Cardiac muscle cell (in vitro differentiated cells and primary cell): ENCODE measurements at places on chromosomes 3 and 15.

DNA sequence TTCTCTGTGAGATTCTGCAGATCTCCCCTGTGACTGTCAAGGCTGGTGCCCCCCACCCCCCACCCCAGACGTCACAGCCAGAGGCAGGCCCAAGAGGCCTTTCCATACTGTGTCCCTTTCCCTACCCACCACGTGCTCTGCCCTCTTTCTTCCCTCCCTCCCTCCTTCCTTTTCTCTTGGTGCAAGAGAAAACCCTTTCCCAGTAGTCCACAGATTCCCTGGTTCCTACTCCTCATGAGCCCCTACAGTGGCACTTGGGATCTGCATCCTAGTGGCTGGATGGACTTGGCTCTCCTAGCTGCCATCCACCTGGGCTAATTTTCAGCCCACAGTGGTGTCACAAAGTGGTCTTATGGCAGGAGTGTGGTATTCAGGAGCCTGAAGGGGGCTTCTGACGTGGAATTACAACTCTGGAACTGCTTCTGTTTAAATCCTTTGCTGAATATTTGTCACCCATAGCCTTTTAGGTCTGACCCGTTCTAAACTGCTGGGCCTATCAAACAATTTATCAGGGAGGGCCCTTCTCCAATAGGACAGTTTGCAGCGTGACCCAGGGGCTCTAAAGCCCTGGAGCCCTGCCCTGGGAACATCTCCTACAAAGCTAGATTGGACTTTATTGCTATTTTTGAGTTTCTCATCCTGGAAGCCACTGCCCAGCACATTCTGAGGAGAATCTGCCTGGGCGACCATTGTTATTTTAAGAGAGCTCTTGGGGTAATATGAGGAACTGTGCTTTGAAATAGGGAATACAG is 35.3 kb downstream of the KLF13 start:
- peak overlapping the region; percentile 82 for H3K27ac ChIP-seq
- DNase-seq, result peak; percentile 73
- H3K4me1 ChIP-seq, result peaks cover 87% of the 10 kb centered on the region
- H3K27me3 ChIP-seq, result no peaks in the 10 kb centered on the region
- H3K4me3 ChIP-seq, result no peak overlapping the region

DNA sequence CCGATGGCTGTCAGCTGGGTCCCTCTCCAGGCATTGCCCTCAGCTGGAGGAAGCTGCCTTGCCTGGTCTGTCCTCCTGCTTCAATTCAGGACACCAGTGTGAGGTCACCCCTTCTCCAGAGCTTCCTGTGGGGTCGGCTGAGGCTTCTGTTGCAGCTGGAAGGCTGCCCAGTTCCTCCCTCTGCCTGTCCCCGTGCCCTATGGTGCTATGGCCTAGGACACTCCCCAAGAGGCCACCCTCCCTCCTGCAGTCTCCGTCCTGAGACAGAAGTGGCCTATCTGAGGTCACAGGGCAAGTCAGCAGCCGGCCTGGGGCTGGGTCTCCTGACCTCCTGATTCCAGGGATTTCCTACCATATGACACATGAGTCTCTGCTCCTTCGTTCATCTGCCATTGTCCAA is 57.9 kb downstream of the RASGRF1 start:
- H3K36me3 ChIP-seq, result no peaks in the 10 kb centered on the region
- DNase-seq, result no peak
- no peaks in the 10 kb centered on the region for H3K27me3 ChIP-seq
- no peak overlapping the region for H3K4me3 ChIP-seq
- no peak overlapping the region for H3K27ac ChIP-seq

GRCh38 chr15:80742081-80742480 is 37.1 kb upstream of the CEMIP start:
- no peaks in the 10 kb centered on the region for H3K4me1 ChIP-seq
- no peak for DNase-seq
- no peaks in the 10 kb centered on the region for H3K27me3 ChIP-seq
- H3K4me3 ChIP-seq, result no peak overlapping the region
- no peaks in the 10 kb centered on the region for H3K36me3 ChIP-seq

DNA sequence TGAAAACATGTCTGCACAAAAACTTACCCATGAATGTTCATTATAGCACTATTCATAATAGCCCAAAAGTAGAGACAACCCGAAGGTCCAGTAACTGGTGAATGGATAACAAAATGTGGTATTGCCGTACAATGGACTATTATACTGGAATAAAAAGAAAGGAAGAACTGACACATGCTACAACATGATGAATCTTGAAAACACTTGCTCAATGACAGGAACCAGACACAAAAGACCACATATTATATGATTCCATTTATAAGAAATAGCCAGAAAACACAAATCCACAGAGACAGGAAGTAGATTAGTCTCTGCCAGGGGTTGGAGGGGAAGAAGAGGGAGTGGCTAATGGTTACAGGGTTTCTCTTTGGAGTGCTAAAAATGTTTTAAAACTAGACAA is 18.3 kb downstream of the SHC4 start:
- H3K36me3 ChIP-seq, result no peaks in the 10 kb centered on the region
- H3K27ac ChIP-seq, result no peak overlapping the region
- DNase-seq, result no peak
- H3K4me1 ChIP-seq, result peaks cover 9% of the 10 kb centered on the region

- no peaks in the 10 kb centered on the region for H3K27me3 ChIP-seq
- H3K27ac ChIP-seq, result no peak overlapping the region
- H3K4me3 ChIP-seq, result no peak overlapping the region
- H3K36me3 ChIP-seq, result no peaks in the 10 kb centered on the region
- no peak for DNase-seq
- peaks cover 5% of the 10 kb centered on the region for H3K4me1 ChIP-seq
These were observed 176.1 kb downstream of the MINAR1 start for GRCh38 chr15:79608066-79608864.

GRCh38 chr3:38823722-38824121 is 7.7 kb upstream of the SCN10A start:
- no peaks in the 10 kb centered on the region for H3K4me1 ChIP-seq
- no peak overlapping the region for H3K27ac ChIP-seq
- H3K4me3 ChIP-seq, result no peak overlapping the region
- no peak for DNase-seq

DNA sequence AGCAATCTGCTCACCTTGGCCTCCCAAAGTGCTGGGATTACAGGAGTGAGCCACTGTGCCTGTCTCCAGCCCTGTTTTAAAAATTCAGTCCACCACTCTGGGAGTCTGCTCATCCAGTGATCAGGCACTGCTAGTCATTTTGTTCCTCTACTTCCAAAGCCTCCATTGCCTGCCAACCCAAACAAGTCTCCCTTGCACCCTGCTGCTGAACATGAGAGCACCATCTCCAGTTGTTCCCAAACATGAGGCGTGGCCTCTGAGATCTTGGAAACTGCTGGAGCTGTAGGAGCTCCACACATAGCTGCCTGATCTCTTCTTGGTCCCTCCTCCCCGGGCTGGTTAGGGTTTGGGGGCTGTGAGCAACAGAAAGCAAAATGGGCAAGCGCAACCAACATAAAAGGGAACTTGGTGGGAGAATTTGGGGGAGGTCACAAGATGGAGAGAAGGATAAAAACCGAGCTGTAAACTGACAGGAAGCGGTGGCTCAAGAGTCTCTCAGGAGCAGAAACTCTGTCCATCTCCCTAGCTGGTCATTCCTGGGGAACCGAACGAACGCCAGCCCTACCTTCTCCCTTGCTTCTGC is 49.6 kb upstream of the TLE3 start:
- peaks cover 35% of the 10 kb centered on the region for H3K27me3 ChIP-seq
- DNase-seq, result no peak
- peaks cover 5% of the 10 kb centered on the region for H3K4me1 ChIP-seq
- no peak overlapping the region for H3K4me3 ChIP-seq

- no peak overlapping the region for H3K4me3 ChIP-seq
- no peak overlapping the region for H3K27ac ChIP-seq
- no peaks in the 10 kb centered on the region for H3K27me3 ChIP-seq
- H3K4me1 ChIP-seq, result no peaks in the 10 kb centered on the region
- no peaks in the 10 kb centered on the region for H3K36me3 ChIP-seq
- no peak for DNase-seq
These were observed 9.1 kb upstream of the SCG3 start for GRCh38 chr15:51672155-51672687.

DNA sequence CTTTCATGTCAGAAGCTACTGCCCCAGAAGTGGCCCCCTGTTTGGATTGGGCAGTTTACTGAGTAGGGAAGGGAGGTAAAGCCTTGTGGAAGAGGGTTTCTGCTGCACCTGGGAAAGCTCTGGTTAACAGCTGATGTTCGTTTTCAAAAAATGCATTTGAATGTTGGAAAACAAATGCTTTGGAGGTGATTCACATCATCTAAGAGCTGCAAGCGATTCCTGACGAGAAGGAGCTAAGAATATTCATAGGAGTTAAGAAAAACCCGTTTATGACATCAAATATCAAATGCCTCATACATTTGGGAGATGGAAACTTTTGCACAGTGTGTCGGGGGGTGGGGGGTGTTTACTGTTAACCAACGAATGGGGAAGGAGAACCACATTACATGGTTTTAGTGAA is 183.8 kb upstream of the NR2F2 start:
- H3K27me3 ChIP-seq, result no peaks in the 10 kb centered on the region
- H3K27ac ChIP-seq, result no peak overlapping the region
- no peak for DNase-seq
- H3K36me3 ChIP-seq, result no peaks in the 10 kb centered on the region
- no peaks in the 10 kb centered on the region for H3K4me1 ChIP-seq

GRCh38 chr3:67016522-67017080 is 18.5 kb downstream of the KBTBD8 start:
- no peaks in the 10 kb centered on the region for H3K36me3 ChIP-seq
- no peak for DNase-seq
- peaks cover 67% of the 10 kb centered on the region for H3K4me1 ChIP-seq
- no peak overlapping the region for H3K4me3 ChIP-seq
- peak overlapping the region; percentile 82 for H3K27ac ChIP-seq

- no peak overlapping the region for H3K27ac ChIP-seq
- no peak overlapping the region for H3K4me3 ChIP-seq
- H3K27me3 ChIP-seq, result no peaks in the 10 kb centered on the region
- no peak for DNase-seq
These were observed 158.1 kb downstream of the SSR3 start for GRCh38 chr3:156396851-156397250.

DNA sequence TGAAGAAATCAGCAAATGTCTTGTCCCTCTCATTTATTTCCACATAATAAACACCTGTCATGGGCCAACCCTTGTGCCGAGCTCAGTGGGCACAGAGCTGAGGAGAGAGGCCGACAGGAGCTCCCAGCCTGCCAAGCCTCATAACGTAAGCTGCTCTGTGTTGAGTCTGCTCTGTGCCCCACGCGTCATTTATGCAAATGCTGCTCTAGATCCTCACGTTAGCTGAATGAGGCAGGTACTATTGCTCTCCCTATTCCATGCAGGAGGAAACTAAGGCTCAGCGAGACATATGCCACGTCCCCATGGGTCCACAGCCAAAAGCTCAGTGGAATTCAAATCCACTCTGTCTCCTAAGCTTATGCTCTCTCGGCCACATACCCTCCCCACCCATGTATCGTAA is 41.5 kb downstream of the EFCAB12 start:
- no peak overlapping the region for H3K4me3 ChIP-seq
- H3K36me3 ChIP-seq, result peaks cover 15% of the 10 kb centered on the region
- no peak for DNase-seq
- no peak overlapping the region for H3K27ac ChIP-seq

- no peaks in the 10 kb centered on the region for H3K4me1 ChIP-seq
- no peak for DNase-seq
- no peaks in the 10 kb centered on the region for H3K36me3 ChIP-seq
- no peak overlapping the region for H3K27ac ChIP-seq
- H3K27me3 ChIP-seq, result no peaks in the 10 kb centered on the region
- H3K4me3 ChIP-seq, result no peak overlapping the region
These were observed 61.3 kb downstream of the FBN1 start for GRCh38 chr15:48584090-48584811.

DNA sequence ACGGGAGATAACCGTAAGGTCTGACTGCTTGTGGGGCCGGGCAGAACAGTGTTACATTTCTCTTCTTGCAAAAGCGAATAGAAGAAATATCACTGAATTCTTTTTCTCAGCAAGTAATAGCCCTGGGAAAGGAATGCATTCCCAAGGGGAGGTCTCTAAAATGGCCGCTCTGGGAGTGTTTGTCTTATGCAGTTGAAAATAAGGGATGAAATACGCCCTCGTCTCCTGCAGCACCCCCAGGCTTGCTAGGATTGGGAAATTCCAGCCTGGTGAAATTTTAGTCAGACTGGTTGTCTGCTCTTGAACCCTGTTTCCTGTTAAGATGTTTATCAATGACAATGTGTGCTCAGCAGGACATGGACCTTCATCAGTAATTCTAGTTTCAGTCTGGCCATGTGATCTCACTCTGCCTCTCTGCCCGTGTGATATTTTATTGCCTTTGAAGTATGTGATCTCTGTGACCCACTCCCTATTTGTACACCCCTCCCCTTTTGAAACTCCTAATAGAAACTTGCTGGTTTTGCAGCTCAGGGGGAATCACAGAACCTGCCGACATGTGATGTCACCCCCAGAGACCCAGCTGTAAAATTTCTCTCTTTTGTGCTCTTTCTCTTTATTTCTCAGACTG is 715.6 kb downstream of the ROBO1 start:
- H3K27me3 ChIP-seq, result no peaks in the 10 kb centered on the region
- H3K4me1 ChIP-seq, result no peaks in the 10 kb centered on the region
- DNase-seq, result no peak
- no peaks in the 10 kb centered on the region for H3K36me3 ChIP-seq
- no peak overlapping the region for H3K4me3 ChIP-seq
- H3K27ac ChIP-seq, result no peak overlapping the region

GRCh38 chr15:63091679-63092446 is 29.8 kb upstream of the LACTB start:
- H3K4me1 ChIP-seq, result peaks cover 21% of the 10 kb centered on the region
- H3K4me3 ChIP-seq, result no peak overlapping the region
- DNase-seq, result no peak
- H3K27me3 ChIP-seq, result no peaks in the 10 kb centered on the region

DNA sequence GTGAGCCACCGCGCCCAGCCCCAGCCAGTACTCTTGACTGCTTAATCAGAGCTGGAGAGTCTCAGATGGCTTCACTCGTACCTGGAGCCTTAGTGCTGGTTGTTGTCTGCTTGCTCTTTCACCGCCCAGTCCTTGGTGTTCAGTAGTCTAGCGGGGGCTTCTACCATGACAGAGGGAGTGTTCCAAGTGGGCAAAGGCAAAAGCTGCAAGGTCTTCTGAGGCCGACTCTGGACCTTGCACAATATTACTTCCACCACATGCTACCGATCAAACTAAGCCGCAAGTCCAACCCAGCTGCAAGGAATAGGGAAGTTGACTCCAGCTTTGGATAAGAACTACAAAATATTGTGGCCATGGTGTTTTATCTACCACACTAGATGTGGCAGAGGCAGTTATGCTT is 6.6 kb downstream of the PARL start:
- no peak overlapping the region for H3K4me3 ChIP-seq
- peaks cover 2% of the 10 kb centered on the region for H3K36me3 ChIP-seq
- DNase-seq, result no peak
- peaks cover 4% of the 10 kb centered on the region for H3K4me1 ChIP-seq

GRCh38 chr3:61172684-61173083 is 78.6 kb downstream of the FHIT start:
- H3K4me1 ChIP-seq, result peaks cover 7% of the 10 kb centered on the region
- no peak for DNase-seq
- H3K4me3 ChIP-seq, result no peak overlapping the region
- no peaks in the 10 kb centered on the region for H3K36me3 ChIP-seq
- H3K27ac ChIP-seq, result no peak overlapping the region
